ENCODE measurements at places on chromosomes 12 and 14.

DNA sequence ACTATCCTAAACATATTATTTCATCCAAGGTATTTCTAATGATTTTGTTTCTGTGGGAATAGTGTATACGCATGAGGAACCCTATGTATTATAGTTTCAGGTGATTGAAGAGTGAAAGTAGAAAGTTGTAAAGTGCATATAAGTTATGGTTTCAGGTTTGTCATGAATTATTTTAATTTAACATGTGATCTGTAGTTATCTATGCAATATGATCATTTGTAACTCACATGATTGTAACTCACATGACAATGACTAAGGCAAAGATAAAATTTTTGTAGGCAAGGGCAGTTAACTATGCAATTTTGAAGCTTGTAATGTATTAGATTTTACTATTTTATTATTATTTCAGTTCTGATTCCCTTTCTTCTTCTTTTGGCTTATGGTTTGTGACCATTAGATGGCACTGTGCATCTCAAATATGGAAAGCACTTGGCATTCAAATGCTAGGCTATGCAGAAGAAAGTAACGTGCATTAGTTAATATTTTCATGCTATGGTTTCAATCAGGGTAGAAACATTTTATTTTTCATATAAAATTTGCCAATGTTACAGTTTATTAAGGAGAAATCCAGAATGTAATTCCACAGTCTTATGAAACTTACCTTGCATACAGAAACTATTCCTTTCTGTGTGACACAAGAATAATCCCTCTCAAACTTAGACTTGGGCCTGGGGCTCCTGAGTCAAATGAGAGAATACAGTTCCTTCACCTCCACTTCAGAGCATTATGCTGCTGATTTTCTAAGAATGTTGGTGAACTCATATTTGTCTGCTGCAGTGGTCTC lies 15.8 kb upstream of the TMEM30B start:
- DNase-seq = peak; percentile 53

- no peak for DNase-seq
Measured at GRCh38 chr12:31737763-31738162, 8.9 kb upstream of the AMN1 start.

DNA sequence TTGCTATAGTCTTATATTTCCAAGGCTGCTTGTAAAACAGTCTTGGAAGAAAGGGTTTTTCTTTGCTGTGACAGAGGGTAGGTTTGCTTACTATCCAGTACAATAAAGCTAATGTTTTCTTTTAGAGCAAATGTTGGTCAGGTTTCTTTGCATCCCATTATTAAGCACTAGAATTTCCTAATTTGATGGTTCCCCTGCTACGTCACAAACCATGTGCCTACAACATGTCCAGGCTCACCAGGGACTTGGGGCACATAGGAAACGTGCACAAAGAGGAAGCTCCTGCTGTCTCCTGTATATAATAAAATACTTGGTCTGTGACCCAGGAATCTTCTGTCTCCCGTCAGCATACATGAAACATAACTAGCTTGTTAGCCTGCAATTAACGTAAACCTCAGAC lies 486.3 kb upstream of the LRFN5 start:
- no peak for DNase-seq

GRCh38 chr14:90095096-90095495 lies 33.3 kb downstream of the KCNK13 start:
- no peak for DNase-seq

DNA sequence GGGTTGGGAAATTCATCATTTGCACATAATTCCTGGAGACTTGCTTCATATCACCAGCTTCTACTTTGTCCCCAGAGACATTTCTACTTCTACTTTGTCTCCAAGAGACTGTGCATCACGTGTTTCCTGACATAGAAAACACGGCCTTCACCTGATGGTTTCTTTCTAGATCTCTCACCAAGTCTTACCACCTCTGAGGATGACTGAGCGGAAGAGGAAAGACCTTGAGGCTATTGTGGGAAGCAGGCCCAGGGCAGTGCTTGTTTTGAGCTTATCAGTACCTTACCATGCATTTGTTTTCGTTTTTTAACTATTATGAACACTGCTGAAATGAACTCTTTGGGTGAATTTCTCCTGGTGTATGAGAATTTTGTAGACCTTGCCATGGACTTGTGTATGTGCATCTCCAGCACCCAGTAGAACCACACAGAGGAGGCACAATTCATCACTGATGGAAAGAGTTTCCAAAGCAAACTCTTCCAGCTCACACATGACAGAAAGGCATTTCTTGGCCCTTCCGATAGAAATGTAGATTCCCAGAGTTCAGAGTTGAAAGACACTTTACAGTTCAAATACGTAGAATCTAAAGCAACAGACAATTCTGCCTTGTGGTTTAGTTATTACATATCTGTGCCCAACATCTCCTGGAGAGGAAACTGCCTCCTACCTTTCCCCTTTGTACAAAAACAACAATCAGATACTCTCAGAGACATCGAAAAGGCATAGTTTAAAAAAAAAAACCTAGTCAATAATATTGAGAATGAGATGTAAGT lies 434.7 kb downstream of the FUT8 start:
- DNase-seq = no peak

DNA sequence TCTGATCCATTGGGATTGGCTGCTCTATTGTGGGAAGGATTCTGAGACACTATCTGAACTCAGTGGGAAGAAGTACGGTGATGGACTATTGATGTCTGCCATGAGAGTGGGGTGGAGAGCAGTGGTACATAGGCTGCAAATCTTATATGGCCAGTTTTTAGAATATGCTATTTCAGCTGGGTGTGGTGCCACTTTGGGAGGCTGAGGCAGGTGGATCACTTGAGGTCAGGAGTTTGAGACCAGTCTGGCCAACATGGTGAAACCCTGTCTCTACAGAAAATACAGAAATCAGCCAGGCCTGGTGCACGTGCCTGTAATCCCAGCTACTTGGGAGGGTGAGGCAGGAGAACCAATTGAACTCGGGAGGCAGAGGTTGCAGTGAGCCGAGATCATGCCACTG lies 505.9 kb downstream of the MED13L start:
- no peak for DNase-seq

DNA sequence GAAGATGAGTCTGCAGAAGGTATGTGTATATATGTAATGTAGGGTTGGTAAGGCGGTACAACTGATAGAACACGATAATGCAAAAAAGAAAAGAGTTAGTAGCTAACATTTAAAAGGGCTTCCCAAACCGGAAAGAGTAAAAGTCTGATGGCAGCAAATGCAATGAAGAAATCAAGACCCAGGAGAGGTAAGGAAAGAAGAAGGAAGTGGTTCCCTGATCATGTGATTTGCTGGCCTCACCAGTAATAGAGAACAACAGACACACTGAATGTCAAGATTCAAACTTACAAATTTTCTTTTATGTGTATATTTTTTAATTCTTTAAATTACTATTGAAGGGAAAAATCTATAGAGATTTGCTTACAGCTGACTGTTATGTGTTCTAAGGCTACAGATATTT lies 18.4 kb downstream of the ZFC3H1 start:
- no peak for DNase-seq

- no peak for DNase-seq
Measured at GRCh38 chr12:131917139-131917710, 11.9 kb upstream of the PUS1 start.

GRCh38 chr14:51293912-51294389 lies 53.9 kb downstream of the TMX1 start:
- no peak for DNase-seq

DNA sequence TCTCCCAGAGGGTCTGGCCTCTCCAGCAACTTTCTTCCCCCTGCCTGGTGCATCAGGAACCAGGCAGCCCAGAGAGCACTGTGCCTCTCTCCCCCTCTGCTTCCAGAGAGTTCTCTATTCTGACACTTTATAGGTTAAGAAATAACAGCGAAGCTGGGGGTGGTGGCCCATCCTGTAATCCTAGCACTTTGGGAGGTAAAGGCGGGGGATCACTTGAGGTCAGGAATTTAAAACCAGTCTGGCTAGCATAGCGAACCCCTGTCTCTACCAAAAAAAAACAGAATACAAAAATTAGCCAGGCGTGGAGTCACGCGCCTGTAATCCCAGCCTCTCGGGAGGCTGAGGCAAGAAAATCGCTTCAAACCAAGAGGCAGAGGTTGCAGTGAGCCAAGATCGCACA lies 58.3 kb downstream of the ESRRB start:
- peak; percentile 99 for DNase-seq

DNA sequence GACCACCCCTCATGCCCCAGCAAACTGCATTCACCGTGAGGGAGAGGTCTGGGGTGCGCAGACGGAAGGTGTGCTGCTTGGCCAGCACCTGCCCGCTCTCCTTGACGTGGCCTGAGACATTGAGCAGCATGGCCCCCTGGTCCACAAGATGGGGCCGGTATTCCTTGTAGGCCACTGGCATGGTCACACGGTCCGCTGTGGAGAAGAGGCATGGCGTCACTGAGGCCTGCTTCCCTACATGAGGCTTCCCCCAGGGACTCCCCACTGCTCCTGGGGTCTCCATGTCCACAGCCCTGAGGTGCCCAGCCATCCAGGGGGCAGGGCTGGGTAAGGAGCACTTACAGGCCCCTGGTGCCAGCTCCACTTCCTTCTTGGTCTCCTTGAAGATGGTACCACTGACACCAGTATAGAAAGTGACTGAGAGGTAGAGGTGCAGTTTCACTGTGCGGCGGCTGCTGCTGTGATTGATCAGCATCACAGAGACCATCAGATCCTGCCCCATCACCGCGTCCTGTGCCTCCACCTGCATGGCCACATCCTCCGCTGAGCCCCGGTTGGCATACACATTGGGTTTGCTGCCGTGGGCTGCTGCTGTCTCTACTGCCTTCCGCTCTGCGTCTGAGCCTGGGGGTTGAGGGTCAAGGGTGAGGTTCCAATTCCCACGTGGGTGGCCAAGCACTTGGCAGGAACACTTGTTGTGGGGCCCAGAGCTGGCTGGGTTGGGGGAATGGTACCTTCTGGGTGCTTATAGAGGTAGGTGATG lies 8.2 kb downstream of the TGM1 start:
- no peak for DNase-seq

DNA sequence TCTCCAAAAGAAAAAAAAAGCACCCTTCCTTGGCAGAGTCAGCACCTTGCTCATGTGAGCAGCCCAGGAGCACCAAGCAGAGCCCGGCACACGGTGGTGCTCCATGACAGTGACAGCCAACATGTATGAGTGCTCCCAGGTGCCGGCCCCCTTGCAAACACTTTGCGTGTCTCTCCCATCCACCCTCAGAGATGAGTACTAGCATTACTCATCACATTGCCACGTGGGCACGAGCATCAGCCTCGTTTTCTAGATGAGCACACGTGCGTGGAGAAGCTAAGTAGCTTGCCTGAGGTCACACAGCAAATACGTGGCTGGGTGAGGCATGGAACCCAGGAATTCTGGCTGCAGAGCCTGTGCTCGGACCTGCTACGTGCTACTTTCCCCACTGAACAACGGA lies 177.9 kb upstream of the PRMT8 start:
- DNase-seq = no peak

DNA sequence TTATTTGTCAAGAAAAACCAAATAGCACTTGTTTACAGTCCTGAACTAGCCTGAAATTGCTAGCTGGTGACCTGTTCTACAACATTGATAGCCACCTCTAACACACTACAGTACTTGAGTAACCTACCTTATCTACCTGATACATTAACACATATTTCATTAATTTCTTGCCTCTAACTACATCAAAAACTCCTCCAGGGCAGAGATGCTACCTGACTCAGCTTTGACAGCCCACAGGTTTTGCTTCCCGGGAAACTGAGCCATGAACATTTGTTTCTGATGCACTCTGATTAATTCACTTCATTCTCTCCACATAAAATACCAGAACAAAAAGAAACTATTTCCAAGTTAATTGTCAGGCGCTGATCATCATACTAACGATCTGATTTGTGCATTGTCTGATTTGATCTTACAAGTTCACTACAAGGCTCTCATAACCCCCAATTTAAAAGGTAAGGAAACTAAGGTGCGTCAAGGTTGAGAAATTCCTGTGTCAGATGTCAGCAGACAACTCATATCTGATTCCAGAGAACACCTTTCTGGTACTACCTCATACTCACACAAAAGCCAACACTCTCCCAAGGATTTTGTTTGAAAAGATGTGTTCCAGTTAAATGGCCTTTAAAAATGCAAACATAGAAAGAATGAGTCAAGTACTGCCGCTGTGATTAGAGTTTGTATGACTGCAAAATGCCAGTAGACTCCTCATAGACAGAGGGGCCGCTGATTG lies 768.7 kb downstream of the BCL11B start:
- no peak for DNase-seq

DNA sequence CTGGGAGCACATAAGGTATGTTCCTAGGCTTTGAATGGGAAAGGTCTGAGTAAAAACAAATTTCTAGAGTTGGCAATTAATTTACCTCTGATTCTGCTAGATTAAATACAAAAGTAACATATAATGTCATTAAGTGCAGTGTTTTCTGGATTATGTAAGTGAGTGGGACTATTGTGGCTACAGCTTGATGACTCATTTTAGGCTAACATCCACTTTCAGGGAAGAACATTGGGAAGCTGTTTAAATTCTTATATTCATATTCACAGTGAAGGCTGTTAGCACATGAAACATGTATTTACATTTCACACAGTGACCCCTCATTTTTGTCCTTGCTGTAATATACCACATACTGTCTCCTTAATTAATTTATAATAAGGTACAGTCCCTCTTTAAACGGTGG lies 13.2 kb upstream of the BMAL2 start:
- no peak for DNase-seq

DNA sequence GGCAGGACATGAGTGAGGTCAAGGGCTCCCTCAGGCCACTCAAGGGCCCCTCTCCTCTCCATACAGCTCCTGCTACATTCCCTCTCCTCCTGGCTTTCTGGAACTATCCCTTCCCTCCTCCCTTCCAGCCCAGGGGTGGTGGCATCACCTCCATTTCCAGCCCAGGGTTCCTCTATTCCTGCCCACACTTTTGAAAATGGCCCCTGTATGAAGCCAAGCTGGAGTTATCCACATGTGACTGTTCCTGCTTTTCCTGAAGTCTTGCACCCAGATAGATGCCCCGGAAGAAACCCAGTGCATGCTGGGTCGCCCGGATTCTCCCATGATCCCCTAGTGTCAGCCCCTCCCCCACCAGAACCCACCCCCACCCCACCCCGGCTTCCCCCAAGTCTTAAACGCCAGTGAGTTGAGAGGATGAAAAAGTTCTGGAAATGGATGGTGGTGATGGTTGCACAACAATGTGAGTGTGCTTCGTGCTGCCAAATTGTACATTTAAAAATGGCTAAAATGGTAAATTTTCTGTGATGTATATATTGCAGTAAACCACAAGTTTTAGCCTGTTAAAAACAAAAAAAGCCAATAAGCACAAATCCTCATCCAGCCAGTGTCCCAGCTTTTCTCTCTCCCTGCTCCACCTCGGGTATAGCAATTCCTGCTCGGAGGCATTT lies 136.9 kb downstream of the SCARB1 start:
- DNase-seq = no peak

DNA sequence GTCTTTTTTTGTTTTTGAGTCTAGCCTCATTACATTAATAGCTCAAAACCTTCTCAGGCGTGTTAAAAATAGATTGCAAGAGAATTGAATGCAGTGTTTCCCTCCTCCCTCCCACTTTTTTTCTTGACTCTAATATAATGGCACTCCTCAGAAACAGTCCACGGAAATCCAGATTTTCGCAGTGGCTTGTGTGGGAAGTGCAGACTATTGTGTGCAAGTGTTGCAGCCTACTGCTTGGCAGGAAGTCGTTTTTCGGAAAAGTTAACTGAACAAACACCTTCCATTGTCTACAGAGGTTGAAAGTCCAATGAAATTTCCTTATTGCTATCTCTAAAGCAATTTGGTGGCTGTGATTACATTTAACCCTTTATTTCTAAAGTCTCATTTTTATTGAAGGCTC lies 147.9 kb upstream of the E2F7 start:
- DNase-seq = no peak
